ENCODE measurements at places on chromosomes 11 and 22.

- no peak for DNase-seq
Observed at GRCh38 chr11:86785576-86785975, 14.8 kb upstream of the PRSS23 start.

DNA sequence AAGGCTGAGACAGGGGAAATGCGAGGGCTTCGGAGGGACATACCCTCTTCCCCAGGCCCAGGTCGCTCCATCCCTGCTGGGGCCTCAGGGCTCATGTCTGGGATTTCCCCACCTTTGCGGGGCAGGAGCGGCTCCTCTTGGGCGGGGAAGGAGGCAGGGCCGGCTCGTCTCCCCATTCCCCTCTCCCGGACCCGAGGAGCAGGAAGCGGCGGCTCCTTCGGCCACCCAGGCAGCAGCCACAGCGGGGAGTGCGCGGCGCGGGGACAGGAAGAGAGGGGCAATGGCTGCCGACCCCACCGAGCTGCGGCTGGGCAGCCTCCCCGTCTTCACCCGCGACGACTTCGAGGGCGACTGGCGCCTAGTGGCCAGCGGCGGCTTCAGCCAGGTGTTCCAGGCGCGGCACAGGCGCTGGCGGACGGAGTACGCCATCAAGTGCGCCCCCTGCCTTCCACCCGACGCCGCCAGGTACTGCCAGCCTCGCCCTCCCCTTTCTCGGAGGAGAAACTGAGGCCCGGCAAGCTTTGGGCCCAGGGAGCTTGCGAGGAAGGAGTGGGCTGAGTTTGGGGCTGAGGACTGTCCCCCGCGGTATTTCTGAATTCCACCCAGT is at the start of gene ANKK1:
Gene ANKK1, plus strand, starts transcription at position 175 of the 607 bp plus-strand sequence. Its CDS starts 106 bp downstream, at position 281.
- no peak for DNase-seq

GRCh38 chr11:113613619-113614018 is 92.5 kb downstream of the TMPRSS5 start:
- no peak for DNase-seq

- DNase-seq, result no peak
Observed at GRCh38 chr11:26878959-26879581, 114.8 kb upstream of the FIBIN start.

GRCh38 chr22:48556222-48556621 is 1271.5 kb downstream of the BRD1 start:
- no peak for DNase-seq

GRCh38 chr11:111663820-111664219 is 61.6 kb downstream of the SIK2 start:
- no peak for DNase-seq
